ENCODE measurements at places on chromosomes 12 and 14. TPM values are rescaled to one million over a fixed set of nuclear protein-coding genes. Genes with fewer than 3 reads are reported as not detected.
A peak's percentile ranks its signal among the peaks of the same experiment; 100 is the strongest.

DNA sequence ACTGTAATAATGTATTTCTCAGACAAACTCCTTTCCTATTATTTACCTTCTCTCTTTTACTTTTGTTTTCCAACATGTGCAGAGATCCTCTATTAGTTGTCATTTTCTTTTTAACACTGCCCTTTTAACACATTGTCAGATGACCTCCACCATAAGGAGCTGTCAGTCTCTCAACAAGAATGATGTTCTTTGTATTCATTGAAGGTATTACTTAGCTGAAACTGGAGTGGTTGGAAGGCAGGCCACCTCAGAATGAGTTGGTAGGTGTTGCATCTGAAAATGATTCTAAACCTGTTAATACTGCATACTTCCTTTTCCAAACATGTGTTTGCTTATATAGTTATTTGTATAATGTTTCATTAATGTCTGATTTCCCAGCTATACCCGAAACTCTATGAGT is 16.9 kb downstream of the TMEM117 start:
- H3K36me3 ChIP-seq, result no peaks in the 10 kb centered on the region
- H3K4me3 ChIP-seq, result no peak overlapping the region
- H3K4me1 ChIP-seq, result no peaks in the 10 kb centered on the region
- H3K27ac ChIP-seq, result no peak overlapping the region
- H3K27me3 ChIP-seq, result no peaks in the 10 kb centered on the region
- no peak for DNase-seq

DNA sequence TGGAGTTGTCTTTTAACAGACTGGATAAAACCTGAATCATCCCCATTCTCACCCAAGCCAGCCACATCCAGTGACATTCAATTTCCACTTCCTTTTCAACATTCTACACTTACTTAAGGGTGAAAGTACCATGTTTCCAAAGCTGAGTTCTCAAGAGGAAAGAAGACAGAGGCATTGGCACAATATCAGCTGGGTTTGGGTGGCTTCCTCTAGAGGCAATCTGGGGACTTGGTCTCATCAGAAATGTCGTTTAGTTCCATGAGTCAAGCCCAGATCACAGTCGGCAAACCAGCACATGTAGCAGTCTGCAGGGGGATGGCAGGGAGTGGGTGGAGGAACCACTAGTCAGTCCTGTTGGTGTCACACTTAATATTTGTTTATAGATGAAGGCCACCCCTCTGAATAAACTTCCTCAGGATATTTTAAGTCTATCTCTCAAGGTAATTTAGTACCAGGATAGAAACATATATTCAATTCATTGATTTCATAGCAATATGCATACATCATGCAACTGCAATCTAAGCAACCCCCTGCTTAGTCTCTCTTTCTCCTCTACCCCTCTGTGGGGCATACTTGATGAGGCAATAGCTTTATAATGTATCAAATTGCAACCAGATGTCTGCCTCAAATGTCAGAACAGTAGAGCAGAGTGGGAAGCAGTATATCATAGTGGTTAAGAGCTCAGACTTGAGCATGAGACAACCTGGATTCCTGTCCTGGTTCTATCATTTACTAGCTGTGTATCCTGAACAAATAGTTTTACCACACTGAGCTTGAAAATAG is 3.0 kb downstream of the SRRM4 start:
- H3K36me3 ChIP-seq, result no peaks in the 10 kb centered on the region
- no peak overlapping the region for H3K4me3 ChIP-seq
- H3K4me1 ChIP-seq, result no peaks in the 10 kb centered on the region
- H3K27ac ChIP-seq, result no peak overlapping the region
- peaks cover 3% of the 10 kb centered on the region for H3K27me3 ChIP-seq
- DNase-seq, result no peak

DNA sequence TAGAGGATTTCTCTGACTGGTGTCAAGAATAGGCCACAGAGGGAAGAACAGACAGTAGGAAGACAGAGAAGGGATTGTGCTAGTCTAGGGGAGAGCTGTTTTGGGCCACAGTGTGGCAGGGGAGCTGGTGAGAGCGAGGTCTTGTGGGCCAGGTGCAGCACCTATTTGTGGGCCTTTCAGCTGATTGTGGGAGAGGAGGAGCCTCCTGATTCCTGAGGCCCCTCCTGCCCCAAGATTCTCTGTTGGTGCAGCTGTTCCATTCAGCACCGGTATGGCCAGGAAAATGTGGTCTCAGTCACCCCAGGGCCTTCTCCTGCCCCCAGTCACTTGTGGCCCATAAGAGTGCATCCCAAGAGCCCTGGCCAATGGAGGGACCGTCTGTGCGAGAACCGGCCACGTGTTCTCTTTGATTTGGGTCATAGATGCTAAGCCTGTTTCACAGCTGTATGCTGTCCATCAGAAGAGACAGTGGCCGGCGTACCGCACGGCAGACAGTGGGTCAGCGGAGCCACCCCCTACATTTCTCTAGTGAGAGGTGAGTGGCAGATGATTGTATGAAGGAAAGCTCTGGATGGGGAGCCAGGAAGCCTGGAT is 27.7 kb downstream of the TPCN1 start:
- no peak overlapping the region for H3K4me3 ChIP-seq
- H3K27me3 ChIP-seq, result no peaks in the 10 kb centered on the region
- no peak for DNase-seq
- H3K27ac ChIP-seq, result no peak overlapping the region
- peaks cover 25% of the 10 kb centered on the region for H3K36me3 ChIP-seq

DNA sequence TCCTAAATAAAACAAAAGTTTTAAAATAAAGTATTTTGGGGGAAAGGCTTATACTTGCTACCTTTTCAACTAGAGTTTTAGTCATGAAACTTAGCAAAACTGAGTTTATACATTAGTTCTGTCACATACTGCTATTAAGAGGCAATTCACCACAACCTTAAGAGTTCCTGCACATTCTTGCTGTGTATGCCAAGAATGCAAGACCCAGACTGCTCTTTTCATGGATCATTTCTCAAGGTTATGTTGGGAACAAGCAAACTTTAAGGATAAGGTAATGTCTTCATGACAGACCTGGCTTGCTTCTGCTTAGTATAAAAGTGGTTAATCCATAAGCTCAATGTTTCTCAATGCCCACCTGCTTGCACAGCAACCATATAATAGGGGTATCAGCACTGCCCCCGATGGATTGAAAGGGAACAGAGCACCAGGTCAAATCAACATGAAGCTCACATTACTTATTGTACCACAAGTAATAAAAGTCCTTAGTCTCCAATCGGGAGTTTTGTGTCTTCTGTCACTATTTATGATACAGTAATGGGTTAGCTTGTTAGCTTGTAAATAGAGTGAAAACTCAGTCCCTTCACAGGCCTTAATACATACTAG is 67.6 kb downstream of the KIF21A start:
- no peak overlapping the region for H3K27ac ChIP-seq
- H3K4me1 ChIP-seq, result peaks cover 5% of the 10 kb centered on the region
- H3K27me3 ChIP-seq, result no peaks in the 10 kb centered on the region
- no peak for DNase-seq

DNA sequence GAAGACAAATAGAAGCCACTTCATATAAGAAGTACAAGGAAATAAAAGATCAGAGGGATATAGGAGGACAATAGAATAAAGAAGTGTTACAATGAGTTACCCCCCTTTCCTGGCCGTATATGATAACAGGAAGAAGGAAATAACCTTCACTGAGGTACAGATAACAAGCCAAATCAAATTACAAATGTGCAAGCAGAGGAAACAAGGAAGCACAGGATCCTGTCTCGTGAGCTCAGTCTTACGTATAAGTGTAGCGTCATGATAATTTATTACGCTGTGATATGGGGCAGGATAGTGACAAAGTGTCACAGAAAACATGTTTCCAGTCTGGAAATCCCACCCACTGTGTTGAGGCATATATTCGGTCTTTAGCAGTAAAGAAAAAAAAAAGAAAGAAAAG is 26.5 kb downstream of the CRACR2A start:
- H3K36me3 ChIP-seq, result peaks cover 68% of the 10 kb centered on the region
- no peaks in the 10 kb centered on the region for H3K27me3 ChIP-seq
- no peak overlapping the region for H3K4me3 ChIP-seq
- no peak for DNase-seq
- no peaks in the 10 kb centered on the region for H3K4me1 ChIP-seq

DNA sequence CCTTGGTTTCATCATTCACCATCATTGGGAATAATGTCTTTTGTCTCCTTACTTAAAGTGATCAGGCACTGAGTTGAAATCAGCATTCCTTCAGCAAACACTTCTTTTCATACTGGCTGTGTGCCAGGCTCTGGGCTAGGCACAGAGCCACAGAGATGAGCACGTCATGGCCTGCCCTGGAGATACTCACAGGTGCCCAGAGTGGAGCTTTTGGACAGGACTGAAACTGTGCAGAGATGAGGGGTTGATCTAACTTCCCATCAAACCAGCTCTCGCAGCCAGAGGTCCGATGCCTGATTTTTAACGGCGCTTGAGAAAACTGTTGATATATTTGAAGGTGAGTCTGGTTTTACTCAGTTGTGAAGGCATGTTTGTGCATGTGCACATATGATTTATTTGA is 43.1 kb downstream of the CACNA1C start:
- no peak for DNase-seq
- H3K4me3 ChIP-seq, result no peak overlapping the region
- H3K27ac ChIP-seq, result no peak overlapping the region
- H3K4me1 ChIP-seq, result no peaks in the 10 kb centered on the region

- no peak for DNase-seq
- H3K27ac ChIP-seq, result no peak overlapping the region
- H3K36me3 ChIP-seq, result no peaks in the 10 kb centered on the region
- H3K4me3 ChIP-seq, result no peak overlapping the region
- H3K4me1 ChIP-seq, result no peaks in the 10 kb centered on the region
- H3K27me3 ChIP-seq, result peaks cover 81% of the 10 kb centered on the region
Measured at GRCh38 chr12:53927220-53928029, 11.2 kb upstream of the HOXC13 start.

- no peak overlapping the region for H3K4me3 ChIP-seq
- H3K27ac ChIP-seq, result no peak overlapping the region
- H3K36me3 ChIP-seq, result peaks cover 8% of the 10 kb centered on the region
Measured at GRCh38 chr12:119780786-119781434, 96.2 kb downstream of the CIT start.

DNA sequence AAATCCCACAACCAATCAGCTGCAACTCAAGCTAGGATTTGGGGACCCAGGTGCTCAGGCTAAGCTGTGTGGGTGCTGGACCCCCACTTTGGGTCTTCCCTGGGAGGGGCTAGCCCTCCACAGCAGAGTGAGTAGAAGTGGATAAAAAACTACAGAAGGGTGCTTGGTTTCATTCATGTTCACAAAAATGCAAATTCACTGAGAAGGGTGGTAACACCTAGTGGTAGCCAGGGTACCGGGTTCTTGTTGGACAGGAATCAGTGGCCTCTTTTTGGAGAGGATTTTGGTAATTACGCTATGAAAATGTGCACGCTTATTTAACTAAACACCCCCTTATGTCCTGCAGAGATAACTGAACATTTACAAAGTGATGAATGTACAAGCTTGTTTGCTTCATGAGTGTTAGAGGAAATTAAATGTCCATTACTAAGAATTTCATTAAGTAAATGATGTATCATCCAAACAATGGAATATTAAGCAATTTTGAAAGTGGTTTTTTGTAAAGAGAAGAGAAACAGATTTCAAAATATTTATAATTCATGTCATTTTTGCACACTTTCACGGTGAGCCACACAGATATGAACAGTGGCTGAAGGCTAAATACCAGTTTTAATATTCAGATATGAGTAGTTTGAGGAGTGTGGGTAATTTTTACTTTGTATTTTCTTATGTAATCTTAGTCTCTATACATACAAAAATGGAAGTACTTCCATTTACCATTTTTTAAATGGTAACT is 78.3 kb downstream of the DDX51 start:
- H3K27ac ChIP-seq, result peak overlapping the region; percentile 64
- no peaks in the 10 kb centered on the region for H3K27me3 ChIP-seq
- peak overlapping the region; percentile 37 for H3K4me3 ChIP-seq

DNA sequence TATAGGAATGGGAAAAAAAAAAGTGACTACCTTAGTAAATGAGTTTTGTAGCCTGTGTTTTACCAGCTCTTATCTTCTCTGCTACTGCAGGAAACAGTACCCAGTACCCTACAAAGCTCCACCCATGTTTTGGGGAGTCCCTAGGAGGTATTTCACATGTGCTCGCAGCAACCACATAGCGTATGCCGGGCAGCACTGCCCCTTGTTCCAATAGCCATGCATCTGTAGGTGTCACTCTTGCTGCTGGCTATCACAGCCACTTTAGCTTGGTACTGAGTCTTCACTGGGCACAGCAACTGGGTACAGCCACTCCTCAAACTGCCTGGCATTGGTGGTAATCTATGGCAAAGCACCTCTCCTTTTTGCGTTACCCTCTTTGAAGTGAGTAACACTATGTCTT is 2.0 kb upstream of the MDM1 start:
- no peak for DNase-seq
- H3K36me3 ChIP-seq, result peaks cover 6% of the 10 kb centered on the region
- peak overlapping the region; percentile 27 for H3K4me3 ChIP-seq
- H3K4me1 ChIP-seq, result peaks cover 33% of the 10 kb centered on the region
- peaks cover 6% of the 10 kb centered on the region for H3K27me3 ChIP-seq
- H3K27ac ChIP-seq, result no peak overlapping the region

DNA sequence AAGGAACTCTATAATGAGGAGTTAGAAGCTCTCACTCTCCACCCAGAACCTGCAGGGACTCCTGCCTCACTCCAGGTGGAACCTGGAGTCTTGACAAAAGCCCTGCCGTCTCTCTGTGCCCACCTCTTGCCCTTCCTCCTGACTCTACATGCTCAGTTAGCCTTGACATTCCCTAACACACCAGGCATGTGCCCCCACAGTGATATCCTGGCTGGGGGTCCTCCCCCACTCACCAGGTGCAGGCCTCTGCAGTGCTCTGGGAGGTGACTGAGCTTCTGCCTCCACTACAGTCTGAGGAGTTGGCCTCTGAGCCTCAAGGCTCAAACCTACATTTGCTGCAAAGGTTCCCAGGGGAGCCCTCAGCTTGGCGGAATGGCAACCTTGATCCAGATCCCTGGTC is 300.7 kb downstream of the ADGRD1 start:
- H3K27me3 ChIP-seq, result no peaks in the 10 kb centered on the region
- no peak overlapping the region for H3K4me3 ChIP-seq
- H3K4me1 ChIP-seq, result no peaks in the 10 kb centered on the region
- no peak for DNase-seq
- no peak overlapping the region for H3K27ac ChIP-seq

DNA sequence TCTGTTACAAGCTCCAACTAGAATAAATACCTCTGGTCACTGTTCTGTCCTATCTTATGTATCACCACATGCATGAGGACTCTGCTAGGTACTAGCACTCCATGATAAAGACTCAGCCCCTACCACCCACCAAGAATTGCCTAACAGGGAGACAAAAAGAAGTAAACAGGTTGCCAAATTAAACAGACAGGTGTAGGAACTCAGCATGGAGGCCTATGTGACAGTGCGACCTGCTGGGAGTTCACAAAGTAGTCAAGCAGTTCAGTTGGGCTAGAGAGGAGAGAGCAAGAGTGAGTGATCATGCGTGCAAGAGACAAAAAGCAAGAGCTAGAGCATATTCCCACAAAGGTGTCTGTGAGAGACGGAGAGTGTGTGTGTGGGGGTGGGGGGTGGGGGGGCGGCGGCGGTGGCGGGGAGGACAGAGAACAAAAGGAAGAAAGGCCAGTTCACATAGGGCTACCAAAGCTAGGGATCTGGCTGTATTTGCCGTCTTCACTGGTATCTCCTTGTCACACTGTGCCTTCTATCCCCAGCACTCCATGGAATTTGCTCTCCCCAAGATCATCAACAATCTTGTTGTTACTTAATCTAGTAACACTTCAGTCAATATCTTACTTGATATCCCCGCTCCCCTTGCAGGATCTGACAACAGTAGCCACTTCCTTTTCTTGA is 81.2 kb downstream of the SPPL3 start:
- H3K4me3 ChIP-seq, result no peak overlapping the region
- H3K27ac ChIP-seq, result no peak overlapping the region
- H3K36me3 ChIP-seq, result no peaks in the 10 kb centered on the region
- no peaks in the 10 kb centered on the region for H3K27me3 ChIP-seq

FAM90A1 gene
- total RNA-seq, result 0.67 TPM

TAS2R13 gene
- total RNA-seq, result 1.4 TPM

FBRSL1 gene
- 94.6 TPM for total RNA-seq

SLC8B1 gene
- total RNA-seq, result 77.8 TPM

IRAK3 gene
- 3.6 TPM for total RNA-seq

SLC24A4 gene
- total RNA-seq, result not detected

Data from CD4-positive, CD25-positive, alpha-beta regulatory T cell (primary cell).